M059J (cell line): ENCODE measurements at places on chromosomes 13 and 19. TPM values are rescaled to one million over a fixed set of nuclear protein-coding genes. Genes with fewer than 3 reads are reported as not detected.

- DNase-seq = no peak
Observed at GRCh38 chr13:32791545-32792172, 205.4 kb downstream of the PDS5B start.

DNA sequence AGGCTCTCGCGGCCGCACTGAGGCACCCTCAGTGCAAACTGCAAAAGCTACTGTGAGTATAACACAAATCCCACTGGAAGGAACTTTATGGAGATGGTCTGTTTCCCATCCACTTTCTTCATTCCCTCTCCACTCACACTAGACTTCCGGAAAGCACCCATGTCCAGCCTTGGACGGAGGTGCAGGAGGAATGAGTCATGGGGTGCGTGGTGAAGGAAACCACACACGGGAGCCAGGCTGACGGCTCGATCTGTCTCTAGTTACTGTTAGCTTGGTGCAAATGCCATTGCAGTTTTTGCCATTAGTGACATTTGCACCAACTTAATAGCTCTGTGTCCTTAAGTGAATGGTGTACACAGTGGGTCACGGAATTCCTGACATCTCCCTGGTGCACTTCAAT lies 14.6 kb downstream of the NLRP8 start:
- peak; percentile 90 for DNase-seq

GRCh38 chr19:3671680-3672574 lies 28.3 kb downstream of the PIP5K1C start:
- DNase-seq = no peak

DNA sequence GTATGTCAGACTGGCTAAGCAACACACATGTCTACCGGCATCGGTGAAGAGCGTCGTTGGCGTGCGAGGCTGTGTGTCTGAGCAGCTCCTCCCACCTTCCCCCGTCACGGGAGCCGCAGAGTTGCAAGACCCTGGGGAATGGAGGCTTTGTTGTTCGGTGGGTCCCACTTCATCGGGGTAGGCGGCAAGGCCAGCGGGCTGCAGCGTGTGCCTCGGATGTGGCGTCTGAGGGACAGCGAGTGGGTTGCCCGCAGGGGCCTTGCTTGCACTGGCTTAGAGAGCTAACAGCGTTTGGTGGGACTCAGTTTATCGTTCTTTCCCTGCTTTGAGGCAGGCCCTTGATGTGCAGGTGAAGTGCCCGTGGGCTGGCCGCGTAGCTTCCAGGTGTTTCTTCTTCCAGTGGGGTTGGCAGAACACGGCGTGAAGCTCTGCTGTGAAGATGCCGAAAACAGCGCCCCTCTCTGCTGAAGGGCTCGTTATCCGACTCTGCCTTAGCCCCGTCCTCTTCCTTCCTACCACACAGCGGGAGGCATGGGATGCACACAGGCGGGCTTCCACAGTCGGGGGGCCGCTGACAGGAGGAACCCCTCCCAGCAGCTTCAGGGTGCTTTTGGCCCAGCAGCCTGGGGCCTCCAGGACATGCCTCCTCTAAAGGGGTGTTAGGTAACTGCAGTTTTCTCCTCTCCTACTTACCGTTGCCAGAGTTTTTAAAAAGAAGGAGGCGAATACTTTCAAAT lies 85.2 kb downstream of the ATP11A start:
- DNase-seq = no peak

The SPACA4 gene
- not detected in 2 replicates for total RNA-seq

The CEACAM3 gene
- total RNA-seq = not detected in 2 replicates

The SNRPD2 gene
- 294 and 342 TPM in 2 replicates for total RNA-seq

- no peak for DNase-seq
Observed at GRCh38 chr13:106468207-106468606, 67.3 kb downstream of the EFNB2 start.

The LPAR6 gene
- total RNA-seq = 0.12 TPM in 1 of 2 replicates, not detected in the other

GRCh38 chr13:73090823-73091187 lies 32.0 kb downstream of the KLF5 start:
- no peak for DNase-seq

- DNase-seq = peak; percentile 2
Observed at GRCh38 chr13:83879431-83880171, 2.7 kb downstream of the SLITRK1 start.

The KCNJ14 gene
- 0.02 and 0.47 TPM in 2 replicates for total RNA-seq

The MEIOSIN gene
- 0.25 TPM in 1 of 2 replicates, not detected in the other for total RNA-seq

The ZNF534 gene
- total RNA-seq = not detected in 2 replicates

DNA sequence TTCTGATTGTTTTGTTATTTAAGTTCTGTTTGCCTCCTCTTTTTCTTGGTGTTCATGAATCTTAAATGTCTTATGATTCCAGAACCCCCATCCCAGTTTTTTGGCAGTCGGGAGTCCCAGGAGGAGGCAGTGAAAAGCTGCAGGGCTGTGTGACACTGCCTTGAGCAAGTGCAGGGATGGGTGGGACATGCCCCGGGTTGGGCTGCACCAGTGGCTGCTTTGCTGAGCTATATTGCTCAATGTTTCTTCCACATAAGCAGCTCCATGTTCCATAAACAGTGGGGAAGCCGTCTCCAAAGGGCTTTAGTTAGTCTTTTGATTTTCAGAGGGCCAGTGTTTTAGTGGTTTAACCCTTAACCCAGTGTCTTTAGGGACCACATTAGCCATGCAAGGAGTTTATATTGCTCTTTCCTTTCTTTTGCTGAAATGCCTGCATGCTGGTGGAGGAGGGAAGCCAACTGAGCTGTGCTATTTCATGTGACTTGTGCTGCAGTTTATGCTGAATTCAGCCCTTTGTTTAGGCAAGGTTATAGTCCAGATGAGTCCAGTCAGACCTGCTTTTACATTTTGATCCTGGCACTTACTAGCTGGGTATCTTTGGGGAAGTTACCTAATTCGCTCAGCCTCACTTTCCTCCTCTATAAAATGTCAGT lies 13.1 kb downstream of the ATP8A2 start:
- DNase-seq = no peak

GRCh38 chr13:44172281-44172810 lies 201.3 kb upstream of the SERP2 start:
- DNase-seq = peak; percentile 19

- no peak for DNase-seq
Observed at GRCh38 chr19:41307090-41307875, 2.7 kb upstream of the CCDC97 start.

DNA sequence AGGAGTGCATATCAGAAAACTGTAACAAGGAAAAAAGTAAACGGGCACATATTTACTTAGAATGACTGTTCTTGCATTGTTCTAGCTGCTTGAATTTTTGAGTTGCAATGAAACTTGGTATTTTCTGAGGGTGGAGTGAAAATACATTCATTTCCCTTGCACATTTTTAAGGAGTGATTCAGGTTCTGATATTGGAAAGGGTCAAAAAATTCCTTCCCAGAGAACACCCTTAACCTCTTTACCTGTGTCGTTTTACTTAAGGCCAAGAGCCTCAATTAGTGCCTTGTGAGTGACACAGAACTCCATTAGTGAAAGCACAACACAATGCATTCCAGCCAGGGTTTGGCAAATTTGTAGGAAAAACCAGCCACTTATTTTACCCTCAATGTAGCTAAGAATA lies 2.3 kb downstream of the ITGBL1 start:
- DNase-seq = peak; percentile 38

GRCh38 chr13:27005556-27005955 lies 166.1 kb downstream of the USP12 start:
- DNase-seq = no peak

The SLC7A9 gene
- not detected in 2 replicates for total RNA-seq

The URI1 gene
- total RNA-seq = 42.7 and 63.0 TPM in 2 replicates

The WDR88 gene
- total RNA-seq = not detected in 2 replicates

The REXO1 gene
- 3.4 and 13.8 TPM in 2 replicates for total RNA-seq

The PLEKHF1 gene
- 4.2 and 10.7 TPM in 2 replicates for total RNA-seq

DNA sequence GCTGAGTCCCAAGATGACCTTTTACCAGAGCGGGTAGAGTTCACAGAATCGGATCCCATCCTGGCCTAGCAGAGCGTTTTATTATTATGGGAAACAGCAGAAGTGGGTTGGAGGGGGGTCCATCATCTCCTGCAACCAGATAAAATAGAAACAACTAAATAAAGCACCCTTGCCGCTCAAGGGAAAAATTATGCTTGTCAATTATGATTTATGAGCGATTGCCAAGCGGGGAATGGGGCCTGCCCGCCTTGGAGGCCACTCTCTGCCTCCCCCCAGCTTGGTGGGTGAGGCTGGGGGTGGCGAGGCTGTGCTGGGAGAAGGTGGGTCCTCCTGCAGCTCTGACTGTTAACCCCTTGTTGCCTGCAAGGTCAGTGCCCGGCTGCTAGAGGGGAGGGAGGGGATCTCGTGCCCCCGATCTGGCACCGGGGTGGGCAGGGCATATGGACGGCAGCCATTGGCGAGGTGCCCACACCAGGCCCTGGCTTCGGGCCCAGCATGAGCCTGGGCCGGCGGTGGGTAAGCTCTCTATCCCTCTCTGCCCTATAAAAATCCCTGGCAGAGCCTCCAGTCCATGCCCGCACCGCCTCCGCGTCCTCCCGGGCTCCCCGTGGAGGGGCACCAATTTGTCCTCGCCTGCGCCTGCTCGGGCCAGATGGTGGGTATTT lies 129.1 kb downstream of the URI1 start:
- DNase-seq = no peak

GRCh38 chr13:24148414-24149235 lies 11.9 kb upstream of the SPATA13 start:
- peak; percentile 98 for DNase-seq

The THSD1 gene
- total RNA-seq = 2.8 and 3.4 TPM in 2 replicates

DNA sequence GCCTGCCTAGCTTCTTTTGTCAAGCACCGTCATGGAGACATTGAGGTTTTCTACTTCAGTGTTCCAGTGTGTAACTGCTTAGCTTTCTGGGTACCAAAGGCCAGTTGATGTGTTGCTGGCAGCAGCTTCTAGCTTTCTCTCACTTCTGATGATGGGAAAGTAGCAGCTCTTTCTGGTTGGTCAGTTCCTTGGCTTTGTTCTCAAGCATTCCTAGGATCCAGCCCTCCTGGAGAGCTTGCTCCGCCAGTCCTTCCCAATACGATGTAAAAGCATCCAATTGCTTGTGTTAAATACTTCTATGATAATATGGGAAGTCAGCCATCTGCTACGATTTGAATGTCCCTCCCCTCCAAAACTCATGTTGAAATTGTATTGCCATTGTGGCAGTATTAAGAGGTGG lies 182.8 kb downstream of the UGGT2 start:
- DNase-seq = no peak

The TNFSF9 gene
- 11.7 and 16.3 TPM in 2 replicates for total RNA-seq

GRCh38 chr19:39623946-39624345 lies 21.6 kb downstream of the LGALS13 start:
- no peak for DNase-seq

GRCh38 chr13:42420304-42420703 lies 148.4 kb downstream of the AKAP11 start:
- no peak for DNase-seq

DNA sequence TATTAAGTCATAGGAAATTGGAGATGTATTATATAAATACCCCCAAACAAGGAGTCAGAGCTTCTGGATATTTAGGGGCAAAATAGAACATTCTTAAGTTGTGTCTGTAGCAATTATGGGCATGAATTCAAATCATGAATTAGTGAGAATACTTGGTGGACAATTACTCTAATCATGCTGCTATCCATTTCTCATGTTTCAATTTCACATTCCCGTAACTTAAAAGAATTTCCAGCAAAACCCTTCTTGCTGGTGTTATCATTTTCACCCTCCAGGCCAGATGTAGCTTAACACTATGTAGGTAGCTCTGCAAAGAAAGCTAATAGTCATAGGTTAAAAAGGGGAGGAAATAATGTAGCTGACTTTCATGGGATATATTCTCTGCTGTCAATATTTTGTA lies 136.1 kb downstream of the PCDH9 start:
- DNase-seq = no peak

The SYNGR4 gene
- total RNA-seq = 0.42 TPM in 1 of 2 replicates, not detected in the other

DNA sequence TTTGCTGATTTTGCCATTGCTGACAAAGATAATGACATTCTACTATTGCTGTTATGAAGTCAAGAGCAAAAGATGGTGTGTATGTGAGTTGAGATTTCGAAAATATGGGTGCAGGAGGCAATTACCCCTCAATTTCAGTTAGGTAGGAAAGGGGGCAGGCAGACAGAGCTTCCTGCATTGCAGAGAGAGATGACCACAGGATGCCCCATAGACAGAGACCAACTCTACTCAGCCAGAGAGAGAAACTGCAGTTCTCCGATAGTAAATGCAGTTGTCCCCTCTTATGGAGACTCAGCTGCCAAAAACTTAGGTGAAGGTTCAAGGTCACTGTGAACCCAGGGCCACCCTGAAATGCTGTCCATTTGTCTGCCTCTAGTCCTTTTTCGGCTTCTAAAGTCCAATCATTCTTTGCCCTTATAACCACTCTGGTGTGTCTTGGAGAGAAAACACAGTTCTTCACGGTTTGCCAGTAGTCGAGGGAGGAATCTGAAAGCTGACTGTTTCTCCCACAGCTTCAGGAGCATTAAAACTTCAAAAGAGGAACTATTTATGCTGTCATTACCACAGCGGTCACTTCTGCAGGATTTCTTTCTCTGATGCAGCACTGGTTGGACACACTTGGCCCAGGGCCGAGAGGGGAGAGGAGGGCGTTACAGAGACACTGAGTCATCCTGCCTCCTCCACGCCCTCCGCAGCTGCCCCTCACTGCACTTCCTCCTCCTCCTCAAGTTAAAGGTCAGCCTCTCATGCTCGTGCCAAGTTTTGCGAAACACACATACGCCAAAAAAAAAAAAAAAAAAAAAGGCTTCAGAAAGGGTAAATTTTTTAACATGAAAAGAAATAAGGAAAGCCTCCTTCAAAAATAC lies 264.3 kb downstream of the FOXO1 start:
- peak; percentile 95 for DNase-seq

The LILRB5 gene
- not detected in 2 replicates for total RNA-seq

DNA sequence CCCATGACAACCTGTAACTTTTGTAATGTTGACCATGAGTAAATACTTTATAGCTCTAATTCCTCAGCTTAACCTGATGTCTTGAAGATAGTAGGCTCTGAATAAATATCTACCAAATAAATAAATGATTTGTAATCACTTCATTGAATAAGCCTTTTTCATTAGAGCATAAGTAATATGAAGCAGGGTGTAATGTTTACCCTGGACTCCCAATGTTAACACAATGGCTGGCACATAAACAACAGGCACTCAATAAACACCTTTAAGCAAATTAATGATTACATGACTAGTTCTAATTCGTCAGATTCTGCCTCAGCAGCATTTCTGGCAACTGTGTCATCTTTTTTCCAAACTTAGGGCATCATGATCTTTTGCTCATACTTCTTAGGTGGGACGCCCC lies 396.3 kb downstream of the LIG4 start:
- no peak for DNase-seq

DNA sequence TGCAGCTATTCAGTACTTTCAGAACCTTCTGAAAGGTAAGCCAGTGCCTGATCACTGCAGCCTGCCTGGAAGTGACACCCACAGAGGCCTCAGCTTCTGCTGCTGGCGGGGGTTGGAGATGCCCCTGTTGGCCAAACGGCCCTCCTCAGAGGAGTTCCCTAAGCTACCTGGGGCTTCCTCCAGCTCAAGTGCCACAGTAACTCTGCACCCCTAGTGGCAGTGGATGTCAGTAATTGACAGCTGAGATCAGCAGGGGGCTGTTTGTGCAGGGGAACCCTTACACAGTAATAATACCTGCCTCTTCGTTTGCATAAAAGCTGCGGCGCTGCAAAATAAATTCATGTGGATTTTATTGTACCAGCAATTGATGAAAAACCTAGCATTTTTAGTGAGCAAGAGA lies 28.9 kb downstream of the TDRD12 start:
- DNase-seq = no peak

GRCh38 chr19:7899751-7900378 lies 3.8 kb upstream of the MAP2K7 start:
- DNase-seq = no peak
